CD4-positive, alpha-beta T cell treated with Interleukin-15 for 1 hour (primary cell): ENCODE measurements at places on chromosomes 1 and 21.

DNA sequence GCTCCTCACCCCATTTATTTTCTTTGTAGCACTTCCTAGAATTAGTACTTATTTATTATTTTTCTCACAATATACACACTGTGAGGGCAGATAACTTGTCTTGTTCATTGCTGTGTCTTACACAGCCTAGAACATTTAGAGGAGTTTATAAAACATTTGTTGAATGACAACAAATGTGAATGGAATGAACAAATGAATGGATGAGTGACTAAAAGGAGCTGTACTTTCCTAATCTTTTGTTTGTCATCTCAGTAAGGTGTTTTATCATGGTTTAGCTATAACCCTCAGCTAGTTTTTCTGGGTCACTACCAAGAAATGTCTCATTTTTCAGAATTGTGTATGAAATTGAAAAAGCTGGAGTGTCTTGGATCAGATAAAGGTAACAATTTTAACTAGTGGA is 239.3 kb upstream of the KCNK2 start:
- no peak for DNase-seq

- no peak for DNase-seq
Measured at GRCh38 chr1:176605176-176605575, 142.2 kb downstream of the PAPPA2 start.

- DNase-seq = no peak
Measured at GRCh38 chr1:42679364-42679983, 2.7 kb upstream of the YBX1 start.

DNA sequence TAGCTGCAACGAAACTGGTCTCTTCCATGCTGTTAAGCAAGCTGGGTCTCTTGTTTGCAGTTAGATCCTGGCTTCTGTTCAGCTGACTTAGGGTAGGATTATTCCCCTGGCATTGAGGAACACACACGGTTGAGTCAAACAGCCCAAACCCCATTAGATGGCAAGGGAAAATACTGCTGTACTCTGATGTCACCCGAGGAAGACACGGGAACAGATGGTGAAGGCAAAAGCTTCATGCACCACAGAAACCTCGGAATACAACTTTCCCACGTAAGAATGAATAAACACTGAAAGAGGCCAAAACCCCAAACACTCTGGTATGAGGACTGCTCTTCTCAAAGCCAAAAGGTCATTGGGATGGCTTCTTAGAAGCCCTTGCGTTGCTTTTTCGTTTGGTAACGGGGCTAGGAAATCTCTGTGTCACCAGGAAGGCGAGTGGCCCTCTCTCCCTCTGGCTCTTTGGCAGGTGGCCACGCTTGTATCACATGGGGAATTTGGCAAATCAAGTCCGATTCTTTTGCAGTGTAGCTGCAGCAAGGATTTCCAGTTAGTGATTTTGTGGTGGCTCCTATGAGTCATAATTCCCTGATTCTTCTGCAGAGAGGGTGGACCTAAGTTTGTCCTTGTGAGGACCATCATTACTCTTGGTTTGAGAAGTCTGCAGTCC is 16.7 kb upstream of the LYST start:
- peak; percentile 39 for DNase-seq

- DNase-seq = no peak
Measured at GRCh38 chr1:68196676-68197075, 35.6 kb downstream of the WLS start.
